ENCODE measurements at places on chromosomes 6 and 20.
A peak's percentile ranks its signal among the peaks of the same experiment; 100 is the strongest.

DNA sequence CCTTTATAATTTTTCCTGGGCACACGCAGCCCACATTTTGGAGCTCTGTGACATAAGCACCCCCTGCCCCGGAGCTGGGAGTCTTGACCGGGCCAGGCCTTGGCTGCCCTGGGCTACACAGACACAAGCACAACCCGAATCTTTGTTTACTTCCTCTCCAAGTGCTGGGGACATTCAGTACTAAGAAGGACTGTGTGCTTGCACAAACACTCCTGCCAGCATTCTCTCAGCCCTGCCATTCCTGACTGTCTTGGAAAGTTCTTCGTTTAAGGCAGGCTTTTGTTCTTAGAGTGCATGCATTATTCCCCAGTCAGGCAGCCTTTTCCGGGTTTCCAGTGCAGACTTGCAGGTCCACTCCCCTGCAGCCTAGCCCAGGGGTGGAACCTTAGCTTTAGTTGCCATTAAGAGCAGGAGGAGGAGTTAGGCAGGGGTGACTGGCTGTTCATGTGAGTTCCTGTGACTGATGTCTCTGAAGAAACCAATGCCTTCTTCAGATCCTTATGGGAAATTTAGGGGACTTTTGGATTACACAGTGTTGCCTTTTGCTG lies 28.6 kb downstream of the FOXO3 start:
- DNase-seq = no peak

- DNase-seq = no peak
Measured at GRCh38 chr6:54916858-54917257, 70.3 kb downstream of the FAM83B start.

- no peak for DNase-seq
Measured at GRCh38 chr6:100457311-100457990, 7.3 kb downstream of the SIM1 start.

DNA sequence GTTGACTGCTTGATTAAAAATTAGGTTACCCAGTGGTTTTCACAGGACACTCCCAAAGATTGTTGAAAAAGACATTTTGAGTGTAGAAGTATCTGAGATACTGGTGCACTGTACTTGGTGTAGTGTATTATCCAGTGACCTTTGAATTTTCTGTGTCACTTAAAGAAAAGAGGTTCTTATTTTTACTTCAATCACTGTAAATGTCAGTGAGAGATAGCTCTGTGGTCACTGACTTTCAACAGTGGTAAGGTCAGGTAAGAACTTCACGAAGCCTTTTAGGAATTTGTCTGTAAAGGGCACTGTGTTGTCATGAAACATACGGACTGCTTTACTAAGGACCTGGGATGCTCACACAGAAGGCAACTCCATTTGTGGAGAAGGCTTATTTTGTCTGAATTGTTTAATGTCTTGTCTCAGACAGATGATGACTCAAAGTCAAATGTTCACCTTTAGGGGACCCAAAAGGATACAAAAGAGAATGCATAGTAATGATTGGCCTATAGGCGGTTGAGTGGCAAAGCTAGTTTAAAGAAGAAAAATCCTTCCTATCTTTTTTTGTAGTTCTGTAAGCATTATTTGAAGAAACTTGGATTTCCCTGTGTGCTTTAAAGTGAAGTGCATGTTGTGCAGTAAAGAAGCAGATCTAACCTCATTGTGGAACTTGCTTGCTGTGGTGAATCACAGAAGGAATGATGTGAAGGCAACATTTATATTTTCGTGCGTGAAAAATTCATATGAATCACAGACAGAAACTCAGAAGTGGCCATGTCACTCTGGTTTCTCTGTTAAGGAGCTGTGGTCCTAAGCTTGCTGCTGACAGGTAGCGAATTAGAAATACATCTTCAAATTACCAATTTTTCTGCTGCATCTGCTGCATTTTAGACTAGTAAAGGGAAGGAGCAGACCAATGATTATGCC lies 47.3 kb downstream of the ZFAND3 start:
- DNase-seq = no peak

GRCh38 chr20:62156592-62157386 lies 13.2 kb downstream of the SS18L1 start:
- DNase-seq = peak; percentile 42

- DNase-seq = no peak
Measured at GRCh38 chr6:140915103-140915502, 1217.6 kb upstream of the GJE1 start.

Measured in stimulated activated CD8-positive, alpha-beta memory T cell treated with anti-CD3 and anti-CD28 coated beads, Interleukin-4, amount 100 ng/mL, for 4 hours (primary cell).